NCI-H2029 treated with DMSO at 0.1 percent for 48 hours (cell line): ENCODE measurements at places on chromosomes 6 and 20.

GRCh38 chr6:32271429-32271828 is 47.6 kb upstream of the NOTCH4 start:
- no peak for DNase-seq

- DNase-seq = no peak
These were observed 97.3 kb upstream of the FOXA2 start for GRCh38 chr20:22681591-22682248.

DNA sequence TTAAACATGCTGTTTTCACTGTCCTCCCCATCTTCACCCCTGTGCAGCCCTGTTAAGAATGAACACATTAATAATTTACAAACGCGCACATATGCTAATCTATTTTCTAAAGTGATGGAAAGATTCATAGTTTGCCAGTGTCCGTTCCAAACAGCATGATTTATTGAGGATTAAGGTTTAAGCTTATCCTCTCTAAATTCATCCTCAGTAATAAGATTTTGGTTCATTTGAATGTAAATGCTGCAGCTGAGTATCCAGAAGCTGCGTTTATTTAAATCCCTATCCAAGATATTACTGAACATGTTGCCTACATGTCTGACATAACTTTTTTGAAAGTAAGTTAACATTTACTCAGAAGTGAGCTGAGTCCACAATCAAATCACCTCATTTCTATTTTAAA is 42.8 kb upstream of the FAM135A start:
- no peak for DNase-seq

DNA sequence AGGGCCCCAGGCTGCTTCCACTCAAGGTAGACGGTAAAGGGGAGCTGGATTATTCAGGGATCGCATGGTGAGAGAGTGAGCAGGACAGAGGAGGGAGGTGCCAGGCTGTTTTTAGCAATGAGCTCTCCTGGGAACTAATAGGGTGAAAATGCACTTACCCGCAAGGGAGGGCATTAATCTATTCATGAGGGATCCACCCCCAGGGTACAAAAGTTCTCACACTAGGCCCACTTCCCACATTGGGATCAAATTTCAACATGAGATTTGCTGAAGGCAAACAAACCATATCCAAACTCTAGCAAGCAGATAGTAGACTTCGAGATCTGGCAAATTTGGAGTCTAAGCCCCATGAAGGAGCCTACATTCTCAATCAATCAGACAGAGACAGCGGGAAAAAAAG is 408.6 kb downstream of the RNF144B start:
- DNase-seq = no peak

DNA sequence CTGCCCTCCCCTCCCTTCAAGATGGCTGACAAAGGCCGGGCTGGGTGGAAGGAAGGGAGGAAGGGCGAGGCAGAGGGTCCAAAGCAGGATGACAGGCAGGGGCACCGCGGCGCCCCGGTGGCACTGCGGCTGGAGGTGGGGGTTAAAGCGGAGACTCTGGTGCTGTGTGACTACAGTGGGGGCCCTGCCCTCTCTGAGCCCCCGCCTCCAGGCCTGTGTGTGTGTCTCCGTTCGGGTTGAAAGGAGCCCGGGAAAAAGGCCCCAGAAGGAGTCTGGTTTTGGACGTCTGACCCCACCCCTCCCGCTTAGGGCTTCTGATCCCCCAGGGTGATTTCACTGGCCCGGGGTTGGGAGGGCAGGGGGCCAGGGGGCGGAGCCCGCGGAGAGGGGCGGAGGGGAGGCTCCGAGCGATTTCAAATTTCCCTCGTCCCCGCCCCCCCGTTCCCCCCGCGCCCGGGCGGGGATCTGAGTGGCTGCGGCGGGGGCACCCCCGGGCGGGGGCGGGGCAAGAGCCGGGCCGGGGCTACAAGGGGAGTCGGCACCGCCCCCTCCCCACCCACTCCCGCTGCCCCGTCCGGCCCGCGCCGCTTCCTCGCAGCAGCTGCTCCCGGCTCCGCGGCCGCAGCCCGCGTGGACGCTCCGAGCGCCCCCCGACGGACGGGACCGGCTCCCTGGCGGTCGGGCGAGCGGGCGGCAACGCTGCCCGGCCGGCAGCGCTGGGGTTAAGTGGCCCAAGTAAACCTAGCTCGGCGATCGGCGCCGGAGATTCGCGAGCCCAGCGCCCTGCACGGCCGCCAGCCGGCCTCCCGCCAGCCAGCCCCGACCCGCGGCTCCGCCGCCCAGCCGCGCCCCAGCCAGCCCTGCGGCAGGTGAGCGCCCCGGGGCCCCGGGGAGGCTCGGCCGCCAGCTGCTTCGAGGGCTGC is at the start of gene DNMT3B:
DNMT3B (plus strand) TSS at position 555 of the 923 bp plus-strand sequence. CDS start 17,939 bp downstream, outside the sequence.
- no peak for DNase-seq

DNA sequence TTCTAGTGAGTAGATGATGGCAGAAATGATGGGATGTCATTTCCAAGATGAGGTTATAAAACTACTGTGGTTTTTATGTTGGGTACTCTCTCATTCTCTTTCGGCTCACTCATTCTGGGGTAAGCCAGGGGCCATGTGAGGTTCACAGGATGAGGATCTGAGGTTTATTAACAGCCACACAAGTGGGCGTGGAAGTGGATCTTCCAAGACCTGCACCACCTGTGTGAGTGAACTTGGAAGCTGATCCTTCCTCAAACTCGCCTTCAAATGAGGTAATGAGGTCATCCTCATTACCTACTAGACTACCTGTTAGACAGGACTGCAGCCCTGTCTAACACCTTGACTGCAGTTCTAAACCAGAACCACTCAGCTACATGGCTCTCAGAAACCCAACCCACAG is 45.1 kb upstream of the TAGAP start:
- DNase-seq = no peak

- DNase-seq = no peak
These were observed 186.4 kb downstream of the LRFN2 start for GRCh38 chr6:40400738-40401137.

DNA sequence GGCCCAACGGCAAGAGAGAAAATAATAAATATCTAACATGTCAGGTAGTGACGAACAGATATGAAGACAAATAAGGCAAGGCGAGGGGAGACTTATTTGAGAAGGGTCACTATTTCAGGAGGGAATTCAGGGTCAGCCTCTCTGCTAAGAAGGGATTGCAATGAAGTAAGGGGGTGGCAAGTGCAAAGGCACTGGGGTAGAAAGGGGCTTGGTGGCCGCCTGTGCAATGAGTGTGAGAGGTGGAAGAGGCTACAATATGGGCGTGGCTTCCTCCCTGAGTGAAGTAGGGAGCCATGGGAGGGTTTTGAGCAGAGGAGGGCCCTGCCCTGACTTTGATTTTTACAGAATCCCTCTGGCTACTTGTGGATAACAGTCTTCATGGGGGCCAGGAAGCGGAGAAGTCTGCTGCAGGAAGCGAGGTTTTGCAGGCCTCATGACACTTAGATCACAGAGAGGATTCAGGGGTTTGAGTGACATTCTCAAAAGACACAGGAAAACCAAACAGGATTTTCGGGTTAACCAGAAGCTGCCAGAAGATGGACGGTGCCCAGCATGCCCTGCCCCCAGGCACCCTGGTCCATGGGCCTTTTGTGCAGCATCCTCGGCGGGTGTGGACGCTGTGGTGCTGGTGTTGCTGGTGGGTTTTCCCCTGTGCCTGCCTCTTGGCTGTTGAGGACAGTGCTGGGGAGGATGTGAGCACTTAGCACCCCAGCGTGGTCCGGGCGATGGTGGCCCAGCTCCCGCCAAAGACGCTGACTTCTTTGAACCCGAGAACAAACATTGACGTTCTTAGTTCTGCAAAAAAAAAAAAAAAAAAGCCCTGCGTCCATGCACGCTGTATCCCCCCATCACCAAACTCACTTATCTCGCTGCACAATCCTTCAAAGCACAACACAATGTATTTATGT is 124.2 kb upstream of the PTPN1 start:
- no peak for DNase-seq

- DNase-seq = no peak
These were observed 55.7 kb downstream of the SNX5 start for GRCh38 chr20:17912916-17913315.

DNA sequence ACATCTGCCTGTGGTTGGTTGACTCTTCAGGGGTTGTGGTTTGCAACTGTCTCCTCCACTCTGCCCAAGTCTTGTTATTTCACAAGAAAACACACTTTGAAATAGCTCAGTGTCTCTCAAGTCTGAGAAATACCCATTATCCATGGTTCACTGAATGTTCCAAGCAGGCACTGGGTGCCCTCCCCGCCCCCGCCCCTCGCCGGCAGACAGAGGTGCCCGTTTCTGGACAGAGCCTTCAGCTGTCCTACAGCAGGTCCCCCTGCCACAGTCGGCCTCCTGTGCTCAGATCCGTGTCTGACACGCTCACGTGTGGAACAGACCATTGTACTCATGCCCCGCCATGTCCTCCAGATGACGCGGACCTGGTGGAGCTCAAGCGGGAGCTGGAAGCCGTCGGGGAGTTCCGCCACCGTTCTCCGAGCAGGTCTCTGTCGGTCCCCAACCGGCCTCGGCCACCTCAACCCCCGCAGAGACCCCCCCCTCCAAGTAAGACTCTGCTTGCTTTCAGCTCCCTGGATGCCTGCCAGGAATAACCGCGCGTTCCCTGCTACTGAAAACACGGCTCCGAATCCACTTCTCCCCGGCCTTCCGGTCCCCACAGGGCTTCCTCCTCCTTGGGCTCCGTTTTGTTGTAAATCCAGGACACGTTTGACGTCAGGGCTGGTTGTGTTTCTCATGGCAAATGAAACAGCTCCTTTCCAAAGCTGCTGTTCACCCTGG is 81.4 kb downstream of the SERAC1 start:
- no peak for DNase-seq

DNA sequence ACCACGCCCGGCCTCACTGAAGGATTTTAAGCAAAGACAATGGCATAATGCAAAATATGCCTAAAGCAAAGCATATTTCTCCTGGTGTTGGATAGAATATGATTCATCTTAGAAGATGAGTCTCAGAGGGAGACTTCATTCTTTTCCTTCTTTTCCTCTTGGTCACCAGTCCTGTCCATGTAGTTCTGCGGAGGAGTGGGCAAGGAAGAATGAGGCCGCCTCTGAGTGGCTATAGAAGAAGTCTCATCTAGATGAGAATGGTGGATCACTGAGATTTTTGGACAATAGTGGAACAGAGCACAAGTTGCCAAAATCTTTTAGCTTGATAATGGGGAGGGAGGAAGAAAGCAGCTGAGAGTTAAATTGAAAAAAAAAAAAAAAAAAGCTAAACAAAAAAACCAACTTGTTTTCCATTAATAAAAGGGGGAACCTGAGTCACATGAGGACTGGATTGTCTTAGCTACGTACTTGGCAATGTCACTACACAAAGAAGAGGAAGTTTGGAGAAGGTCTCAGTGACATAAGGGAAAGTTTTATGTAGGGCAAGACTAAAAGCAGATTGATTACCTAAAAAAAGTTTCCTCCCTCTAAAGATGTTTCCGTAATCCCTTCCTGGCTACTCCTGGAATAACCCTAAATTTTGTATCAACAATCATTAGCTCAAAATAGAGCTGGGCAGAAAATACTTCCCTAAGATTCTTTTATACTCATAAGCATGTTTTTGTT is 6.0 kb downstream of the CD83 start:
- DNase-seq = no peak

DNA sequence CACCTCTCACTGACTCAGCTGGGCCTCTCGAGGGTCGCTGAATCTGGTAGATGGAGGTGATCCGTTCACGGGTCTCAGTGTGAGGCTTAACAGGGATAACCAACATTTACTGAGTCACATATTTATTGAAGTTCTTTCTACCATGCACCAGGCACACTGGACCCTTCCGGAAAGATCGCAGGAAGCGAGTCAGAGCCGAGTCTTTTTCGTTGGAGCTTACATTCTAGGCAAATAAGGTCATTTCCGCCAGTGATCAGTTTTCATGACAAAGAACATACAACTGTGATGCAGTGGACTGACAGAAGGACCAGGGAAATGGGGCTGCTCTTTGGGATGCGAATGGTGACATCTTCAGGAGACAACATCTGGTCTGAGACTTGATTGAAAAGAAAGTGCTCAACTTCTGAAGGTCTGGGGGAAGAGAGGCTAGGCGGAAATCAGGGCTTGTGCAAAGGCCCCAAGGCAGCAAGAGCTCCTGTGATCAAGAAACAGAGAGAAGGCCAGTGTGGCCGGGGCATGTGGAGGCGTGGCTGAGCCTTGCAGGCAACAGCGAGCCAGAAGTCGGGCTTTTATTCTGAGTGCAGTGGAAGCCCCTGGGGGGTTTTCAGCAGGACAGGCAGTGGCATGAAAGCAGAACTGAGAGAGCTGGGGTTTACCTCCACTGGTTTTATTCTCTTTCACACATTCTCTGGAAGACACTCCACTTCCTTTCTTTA is 56.7 kb downstream of the APCDD1L start:
- no peak for DNase-seq

DNA sequence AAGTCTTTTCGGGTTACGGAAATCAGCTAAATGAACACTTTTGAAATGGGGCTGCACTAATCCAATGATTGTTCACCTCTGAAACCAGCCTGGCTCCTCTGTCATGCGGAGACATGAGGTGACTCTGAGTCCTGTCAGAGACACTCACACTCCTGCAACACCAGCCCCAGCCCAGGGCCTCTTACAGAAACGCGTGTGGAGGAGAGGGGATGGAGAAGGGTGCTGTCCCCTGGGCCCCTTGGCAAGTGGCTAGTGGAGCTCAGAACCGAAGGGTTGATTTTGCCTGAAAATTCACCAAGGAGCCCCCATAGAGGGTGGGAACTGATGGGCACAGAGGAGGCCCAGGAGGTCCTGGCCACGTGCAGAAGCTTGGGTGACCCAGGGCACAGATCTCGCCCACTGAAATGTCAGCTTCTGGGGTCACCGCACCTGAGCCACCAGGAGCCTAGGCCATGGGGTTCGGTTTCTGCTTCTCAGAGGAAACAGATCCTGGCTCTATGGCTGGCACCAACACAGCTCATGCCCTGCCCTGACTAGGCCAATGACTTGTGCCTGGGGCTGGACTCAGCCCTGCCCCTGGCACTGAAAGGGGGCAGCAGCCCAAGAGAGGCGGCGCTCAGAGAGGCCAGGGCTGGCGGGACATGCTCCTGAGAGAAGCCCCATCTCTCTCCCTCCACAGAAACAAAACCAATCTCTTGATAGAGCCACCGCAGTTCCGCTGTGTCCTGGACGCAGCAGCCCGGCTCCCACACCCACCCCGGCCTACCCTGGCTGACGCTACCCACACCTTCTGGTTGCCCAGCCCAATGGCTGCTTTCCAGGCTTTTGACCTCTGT is 144.7 kb downstream of the ERMARD start:
- no peak for DNase-seq

- DNase-seq = no peak
These were observed 33.2 kb upstream of the TFAP2C start for GRCh38 chr20:56595746-56596475.

GRCh38 chr20:11851646-11852045 is 66.0 kb upstream of the BTBD3 start:
- DNase-seq = no peak

- DNase-seq = peak; percentile 14
These were observed 53.0 kb downstream of the HLA-A start for GRCh38 chr6:29995340-29995777.

DNA sequence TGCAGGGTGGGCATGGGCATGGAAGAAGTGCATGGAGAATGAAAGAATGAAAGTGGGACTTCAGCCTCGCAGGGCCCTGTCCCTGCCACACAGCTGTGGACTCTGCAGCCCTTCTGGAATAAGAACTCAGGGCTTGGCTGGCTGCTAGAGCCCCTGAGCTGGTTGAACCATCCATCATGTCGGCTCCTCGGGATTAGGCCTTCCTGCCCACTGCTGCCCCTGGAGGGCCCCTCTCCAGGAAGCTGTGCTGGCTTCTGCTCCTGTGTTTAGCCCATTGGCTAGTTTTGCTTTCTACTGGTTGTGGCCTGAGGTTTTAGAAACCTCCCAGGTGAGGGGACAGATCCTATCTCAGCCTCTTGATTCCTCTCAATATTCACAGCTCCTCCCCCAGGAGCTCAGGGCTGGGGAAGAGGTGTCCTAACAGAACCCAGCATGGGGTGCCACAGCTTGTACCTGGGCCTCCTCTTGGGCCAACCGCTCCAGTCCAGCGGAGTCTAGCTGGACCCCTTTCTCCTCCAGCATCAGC is 7.9 kb downstream of the AARS2 start:
- no peak for DNase-seq
